ENCODE measurements at places on chromosomes 5 and 9. TPM values are rescaled to one million over a fixed set of nuclear protein-coding genes. Genes with fewer than 3 reads are reported as not detected.

The RIGI gene
- total RNA-seq: 17.8 TPM

The TMEM174 gene
- not detected for total RNA-seq

The RNF183 gene
- total RNA-seq: not detected

The FPGS gene
- 72.3 TPM for total RNA-seq

The DNAH5 gene
- total RNA-seq: 0.09 TPM
